Smooth muscle cell of bladder (primary cell): ENCODE measurements at places on chromosomes 5 and 9. TPM values are rescaled to one million over a fixed set of nuclear protein-coding genes. Genes with fewer than 3 reads are reported as not detected.

PCA3 gene
- total RNA-seq: not detected in 2 replicates

SLC6A7 gene
- total RNA-seq: not detected in 2 replicates

DNAI1 gene
- not detected in 2 replicates for total RNA-seq

SLC46A2 gene
- total RNA-seq: not detected in 2 replicates

AHRR gene
- 21.9 and 27.0 TPM in 2 replicates for total RNA-seq
